T1000 (cell line): ENCODE measurements at places on chromosomes 5 and 9.

- no peak for DNase-seq
These were observed 4.1 kb downstream of the AIF1L start for GRCh38 chr9:131100445-131100844.

DNA sequence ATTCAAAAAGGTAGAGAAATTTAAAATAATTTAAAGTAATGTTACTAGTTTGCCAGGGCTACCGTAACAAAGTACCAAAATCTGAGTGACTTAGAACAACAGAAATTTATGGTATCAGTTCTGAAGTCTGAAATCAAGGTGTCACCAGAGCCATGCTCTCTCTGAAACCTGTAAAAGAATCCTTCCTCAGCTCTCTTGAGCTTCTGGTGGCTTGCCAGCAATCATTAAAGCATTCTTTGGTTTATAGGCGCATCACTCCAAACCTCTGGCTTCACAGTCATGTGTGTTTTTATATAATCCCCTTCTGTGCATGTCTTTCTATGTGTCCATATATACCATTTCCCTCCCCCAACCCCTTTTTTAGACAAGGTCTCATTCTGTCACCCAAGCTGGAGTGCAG lies 220.3 kb downstream of the COX7C start:
- DNase-seq = no peak

DNA sequence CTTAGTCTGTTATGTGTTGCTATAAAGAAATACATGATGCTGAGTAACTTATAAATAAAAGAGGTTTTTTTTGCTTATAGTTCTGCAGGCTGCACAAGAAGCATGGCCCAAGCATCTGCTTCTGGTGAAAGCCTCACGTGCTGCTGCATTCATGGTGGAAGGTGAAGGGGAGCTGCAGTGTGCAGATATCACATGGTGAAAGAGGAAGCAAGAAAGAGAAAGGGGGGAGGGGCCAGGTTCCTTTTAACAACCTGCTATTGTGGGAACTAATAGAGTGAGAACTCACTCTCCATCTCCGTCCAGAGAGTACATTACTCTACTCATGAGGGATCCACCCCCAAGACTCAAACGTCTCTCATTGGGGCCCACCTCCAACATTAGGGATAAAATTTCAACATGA lies 12.5 kb upstream of the PARP8 start:
- no peak for DNase-seq

- DNase-seq = no peak
These were observed 311.8 kb upstream of the KCNN2 start for GRCh38 chr5:114050087-114050486.

DNA sequence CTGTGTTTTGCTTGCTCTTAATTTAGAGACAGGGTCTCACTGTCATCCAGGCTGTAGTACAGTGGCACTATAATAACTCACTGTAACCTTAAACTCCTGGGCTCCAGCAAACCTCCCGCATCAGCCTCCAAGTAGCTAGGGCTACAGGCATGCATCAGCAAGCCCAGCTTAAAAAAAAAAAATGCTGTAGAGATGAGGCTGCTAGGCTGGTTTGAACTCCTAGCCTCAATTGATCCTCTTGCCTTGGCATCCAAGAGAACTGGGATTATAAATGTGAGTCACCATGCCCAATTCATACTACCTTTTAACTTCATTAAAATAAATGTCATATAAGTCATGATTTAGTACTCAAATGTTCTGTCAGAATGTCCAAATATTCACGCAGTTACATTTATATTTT lies 2195.7 kb upstream of the C9orf72 start:
- no peak for DNase-seq

DNA sequence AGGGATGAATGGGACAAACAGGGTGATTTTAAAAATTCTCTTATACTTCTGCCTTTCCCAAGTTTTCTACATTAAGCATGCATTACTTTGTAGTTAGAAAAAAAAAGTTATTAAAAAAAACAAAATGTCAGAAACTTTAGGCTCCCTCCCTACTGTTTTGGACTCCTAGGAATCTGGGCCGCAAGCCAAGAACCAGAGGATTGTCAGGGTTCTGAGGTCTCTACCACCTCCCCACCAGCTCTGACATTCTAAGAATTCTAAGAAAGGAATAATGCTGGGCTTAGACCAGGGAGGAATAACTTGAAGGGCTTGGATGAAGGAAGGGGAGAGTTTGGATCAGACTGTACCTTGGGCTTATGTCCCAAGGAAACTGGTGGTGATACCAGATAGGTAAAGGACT lies 1.1 kb upstream of the ARHGEF39 start:
- no peak for DNase-seq

GRCh38 chr9:81989700-81990099 lies 1.1 kb downstream of the SPATA31D1 start:
- DNase-seq = no peak
